ENCODE measurements at places on chromosomes 12 and 14.

DNA sequence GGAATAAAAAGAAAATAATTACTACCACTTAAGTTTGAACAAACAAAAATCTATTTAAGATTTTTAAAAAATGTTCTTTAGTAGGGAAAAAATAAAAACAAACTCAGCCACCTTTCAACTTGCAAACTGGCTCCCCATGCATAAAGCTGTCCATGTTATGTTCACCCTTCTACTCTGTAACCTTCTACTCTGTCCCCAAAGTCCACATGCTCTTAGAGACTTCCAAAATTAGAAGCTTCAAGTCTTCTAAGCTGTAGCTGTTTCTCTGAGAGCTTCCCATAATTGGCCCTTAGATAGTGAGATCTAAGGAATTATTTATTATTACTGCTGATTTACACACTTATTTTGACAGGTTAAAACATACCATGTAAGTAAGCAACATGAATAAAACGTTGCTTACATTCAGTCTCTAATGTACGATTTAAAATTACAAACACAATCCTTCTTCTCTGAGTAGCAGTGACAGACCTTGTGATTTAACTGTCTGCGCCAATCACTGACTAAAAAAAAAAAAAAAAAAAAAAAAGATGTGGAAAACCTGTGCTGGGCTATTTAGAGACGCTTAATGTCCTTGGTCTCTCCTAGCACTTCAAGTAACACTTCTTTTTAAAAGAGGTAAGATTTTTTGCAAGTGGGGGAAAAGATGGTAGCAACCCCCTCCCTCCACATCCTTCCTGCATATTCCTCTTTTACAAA lies 28.3 kb upstream of the GRIP1 start:
- DNase-seq, result no peak

DNA sequence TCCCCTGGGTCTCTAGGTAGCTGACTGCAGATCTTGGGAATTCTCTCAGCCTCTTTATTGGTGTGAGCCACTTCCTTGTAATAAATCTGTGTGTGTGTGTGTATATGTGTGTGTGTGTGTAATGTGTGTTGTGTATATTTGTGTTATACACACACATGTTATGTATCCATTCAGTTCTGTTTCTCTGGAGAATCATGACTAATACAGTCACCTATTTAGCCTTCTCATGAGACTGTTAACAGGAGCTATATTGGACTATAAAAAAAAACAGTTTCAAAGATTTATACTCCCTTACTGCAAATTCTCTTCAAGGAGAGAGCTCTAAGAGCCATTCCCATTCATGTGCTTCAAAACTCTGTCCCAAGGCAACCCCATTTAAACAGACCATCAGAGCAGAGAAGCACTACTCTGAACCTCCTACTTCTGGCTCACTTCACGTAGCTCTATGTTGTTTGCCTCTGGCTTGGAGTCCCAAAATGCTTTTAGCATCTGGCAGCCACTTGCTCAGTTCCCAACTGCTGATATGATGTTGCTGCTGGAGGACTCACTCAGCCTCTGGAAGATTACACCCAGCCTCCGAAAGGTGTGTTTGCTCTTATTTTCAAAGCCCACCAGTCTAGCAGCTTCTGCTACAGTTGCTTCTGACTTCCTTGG lies 48.7 kb upstream of the KITLG start:
- no peak for DNase-seq

DNA sequence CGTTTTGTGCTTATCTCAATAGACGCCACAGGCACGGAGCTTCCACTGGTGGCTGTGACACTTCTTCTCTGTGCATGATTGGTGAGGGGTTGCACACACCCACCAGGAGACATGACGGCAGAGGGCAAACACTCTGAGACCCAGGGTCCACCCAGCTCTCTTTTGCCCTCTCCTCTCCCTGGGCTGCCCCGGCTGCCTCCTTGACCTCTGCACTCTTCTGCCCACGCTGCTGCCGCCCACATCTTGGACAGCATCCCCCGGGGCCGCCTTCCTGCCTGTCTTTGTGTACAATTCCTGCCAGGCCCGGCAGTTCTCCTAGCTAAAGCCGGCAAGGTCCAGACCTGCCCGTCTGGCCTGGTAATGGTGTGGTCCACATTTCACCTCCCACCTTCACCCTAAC lies 44.7 kb downstream of the DPF3 start:
- DNase-seq, result no peak

GRCh38 chr14:55200651-55201050 lies 9.3 kb upstream of the DLGAP5 start:
- no peak for DNase-seq

DNA sequence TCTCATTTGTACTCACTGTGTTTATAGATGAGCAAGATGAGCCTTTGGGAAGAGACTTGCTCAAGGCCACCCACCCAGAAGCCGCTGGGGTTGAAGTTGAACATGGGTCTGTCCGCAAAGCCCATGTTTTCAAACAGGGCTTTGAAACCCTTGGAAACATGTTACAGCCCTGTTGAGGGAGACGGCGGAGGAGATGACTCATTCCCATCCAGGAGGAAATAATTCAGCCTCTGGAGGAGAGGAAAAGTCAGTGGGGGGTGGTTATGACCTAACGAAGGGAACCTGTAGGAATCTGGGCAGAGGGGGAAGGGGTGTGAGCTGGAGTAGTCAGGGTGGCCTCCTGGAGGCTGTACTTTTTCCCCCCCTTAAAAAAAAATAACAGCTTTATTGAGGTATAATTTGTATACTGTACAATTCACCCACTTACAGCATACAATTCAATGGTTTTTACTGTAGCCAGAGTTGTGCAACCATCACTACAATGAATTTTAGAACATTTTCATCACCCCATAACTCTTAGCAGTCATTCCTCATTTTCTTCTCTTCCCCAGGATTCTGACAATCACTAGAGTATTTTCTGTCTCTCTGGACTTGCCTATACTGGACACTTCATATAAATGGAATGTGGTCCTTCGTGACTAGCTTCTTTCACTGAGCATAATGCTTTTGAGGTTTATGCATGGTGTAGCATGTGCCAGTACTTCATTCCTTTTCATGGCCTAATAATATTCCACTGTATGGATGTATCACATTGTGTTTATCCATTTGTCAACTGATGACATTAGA lies 1.9 kb upstream of the RIN3 start:
- no peak for DNase-seq

GRCh38 chr12:82671673-82672195 lies 15.0 kb upstream of the TMTC2 start:
- DNase-seq, result no peak

GRCh38 chr14:74848768-74849167 lies 27.2 kb downstream of the PROX2 start:
- no peak for DNase-seq

DNA sequence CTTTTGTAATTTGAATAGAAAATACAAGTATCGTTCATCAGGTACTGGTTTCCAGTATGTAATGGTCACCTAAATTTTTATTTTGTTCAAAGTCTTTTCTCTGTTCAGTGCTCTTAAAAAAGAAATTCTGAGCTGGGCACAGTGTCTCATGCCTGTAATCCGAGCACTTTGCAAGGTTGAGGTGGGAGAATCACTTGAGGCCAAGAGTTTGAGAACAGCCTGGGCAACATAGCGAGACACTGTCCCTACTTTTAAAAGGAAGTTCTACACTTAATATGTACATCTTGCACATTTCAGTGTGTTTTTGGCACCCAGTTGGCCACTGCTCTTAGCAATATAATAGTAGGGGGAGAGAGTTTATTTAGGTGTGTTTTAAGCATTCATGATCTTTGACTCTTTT lies 27.9 kb downstream of the PCNX1 start:
- DNase-seq, result no peak

- no peak for DNase-seq
Measured at GRCh38 chr12:114209861-114210260, 196.1 kb downstream of the TBX5 start.

DNA sequence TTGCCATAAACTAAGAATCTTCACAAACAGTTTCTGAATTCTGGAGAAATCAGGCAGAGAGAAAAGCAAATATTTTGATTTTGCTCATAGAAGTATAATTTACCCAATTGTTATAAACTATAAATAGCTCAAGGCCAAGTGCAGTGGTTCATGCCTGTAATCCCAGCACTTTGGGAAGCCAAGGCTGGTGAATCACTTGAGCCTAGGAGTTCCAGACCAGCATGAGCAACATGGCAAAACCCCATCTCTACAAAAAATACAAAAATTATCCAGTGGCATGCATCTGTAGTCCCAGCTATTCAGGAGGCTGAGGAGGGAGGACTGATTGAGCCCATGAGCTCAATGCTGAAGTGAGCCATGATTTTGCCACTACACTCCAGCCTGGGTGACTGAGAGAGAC lies 19.6 kb upstream of the MMP19 start:
- no peak for DNase-seq

DNA sequence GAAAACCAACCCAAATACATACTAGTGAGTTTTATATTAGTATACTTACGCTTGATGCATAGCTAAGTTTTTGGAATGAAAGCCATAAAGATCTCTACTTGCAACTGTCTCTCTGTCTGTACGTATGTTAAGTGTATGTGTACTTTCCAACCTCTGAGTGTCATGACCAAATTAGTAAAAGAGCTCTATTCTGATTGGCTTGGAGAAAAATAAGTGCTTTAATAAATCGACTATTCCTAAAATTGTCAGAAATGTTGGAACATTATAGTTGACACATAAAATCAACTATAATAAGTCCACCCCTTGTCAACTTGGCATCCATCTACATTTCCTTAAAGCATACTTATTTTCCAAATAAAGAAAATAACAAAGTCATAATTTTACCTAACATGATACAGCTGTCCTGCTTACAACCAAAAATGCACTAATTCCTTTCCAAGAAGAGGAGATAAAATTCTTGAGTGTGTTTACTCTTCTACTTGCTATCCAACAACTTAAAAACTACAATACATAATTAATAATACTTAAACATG lies 507.4 kb upstream of the ATP2B1 start:
- DNase-seq, result no peak

DNA sequence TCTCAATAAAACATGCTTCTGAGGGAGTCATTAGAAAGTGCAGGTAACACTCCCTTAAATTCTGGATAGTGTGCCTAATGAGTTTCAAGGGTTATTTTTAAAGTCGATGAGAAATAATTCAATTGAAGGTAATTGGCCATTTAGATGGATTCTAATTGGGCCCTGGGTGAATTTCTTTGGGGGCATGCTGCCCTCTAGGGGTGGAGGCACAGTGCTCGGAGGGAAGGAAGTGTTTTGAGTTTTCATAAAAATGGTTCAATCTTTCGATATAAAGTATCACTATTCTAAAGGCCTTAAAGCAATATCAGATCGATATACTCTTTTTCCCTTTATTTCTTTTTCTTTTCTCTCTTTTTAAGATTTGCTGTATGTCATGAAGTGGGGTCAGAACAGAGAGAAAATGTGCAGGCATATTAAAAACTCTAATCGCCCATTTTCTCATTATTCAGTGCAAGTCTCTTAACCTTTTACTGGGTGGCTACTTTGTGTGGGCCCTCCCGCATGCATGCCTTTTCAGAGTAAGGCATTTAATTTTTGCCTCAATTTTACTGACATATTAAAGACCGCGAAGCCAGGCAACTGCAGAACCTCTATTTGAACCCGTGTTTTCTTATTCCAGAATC lies 25.5 kb downstream of the NKX2-8 start:
- no peak for DNase-seq

DNA sequence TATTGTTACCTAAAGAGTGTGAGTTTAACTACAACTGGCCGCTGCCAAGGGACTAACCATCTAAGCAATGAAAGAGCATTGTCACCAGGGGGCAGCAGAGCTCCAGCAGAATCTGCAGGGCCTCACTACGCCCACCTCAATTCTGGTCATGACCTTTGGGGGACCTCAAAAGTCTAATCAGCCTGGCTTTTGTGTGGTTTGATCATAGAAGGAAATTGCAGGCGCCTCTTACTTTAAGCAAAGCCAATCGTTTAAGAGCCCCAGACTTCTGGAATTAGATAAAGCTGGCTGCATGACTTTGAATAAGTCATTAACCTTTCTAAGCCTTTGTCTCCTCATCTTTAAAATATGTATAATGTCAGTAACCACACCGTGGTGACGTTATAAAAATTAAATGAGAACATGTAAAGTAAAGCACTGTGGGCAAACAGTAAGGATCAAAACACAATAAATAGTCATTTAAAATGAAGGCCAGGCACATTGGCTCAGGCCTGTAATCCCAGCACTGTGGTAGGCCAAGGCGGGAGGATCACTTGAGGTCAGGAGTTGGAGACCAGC lies 58.6 kb downstream of the TBX3 start:
- DNase-seq, result no peak

GRCh38 chr14:104169005-104169698 lies 30.8 kb downstream of the KIF26A start:
- no peak for DNase-seq

GRCh38 chr12:6540181-6540877 lies 6.0 kb downstream of the GAPDH start:
- DNase-seq, result no peak

GRCh38 chr12:69196302-69197288 lies 42.8 kb upstream of the CPSF6 start:
- no peak for DNase-seq

GRCh38 chr14:83559721-83560120 lies 1970.2 kb upstream of the FLRT2 start:
- DNase-seq, result no peak

GRCh38 chr12:30905463-30906009 lies 21.0 kb upstream of the TSPAN11 start:
- DNase-seq, result no peak

GRCh38 chr12:92049403-92049802 lies 96.2 kb downstream of the BTG1 start:
- DNase-seq, result no peak

DNA sequence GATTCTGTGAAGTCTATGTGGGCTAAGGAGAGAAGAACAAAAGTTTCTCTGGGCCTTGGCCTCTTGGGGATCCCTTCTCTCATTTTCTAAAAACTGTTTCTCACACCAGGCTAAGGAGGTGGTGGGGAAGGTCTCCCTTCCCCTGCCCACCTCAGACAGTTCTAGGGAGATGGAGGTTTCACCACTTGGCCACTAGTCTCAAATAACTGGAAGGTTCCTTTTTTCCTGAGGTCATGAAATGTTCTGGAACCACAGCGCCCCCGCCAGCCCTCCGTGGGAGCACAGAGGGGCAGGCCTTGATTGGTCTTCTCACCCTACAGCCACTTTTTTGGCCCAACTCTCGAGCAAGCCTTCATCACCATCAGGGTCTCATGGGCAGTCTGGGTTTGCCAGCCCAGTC lies 12.6 kb downstream of the C12orf43 start:
- DNase-seq, result no peak

- no peak for DNase-seq
Measured at GRCh38 chr14:44828023-44828422, 133.7 kb downstream of the KLHL28 start.

DNA sequence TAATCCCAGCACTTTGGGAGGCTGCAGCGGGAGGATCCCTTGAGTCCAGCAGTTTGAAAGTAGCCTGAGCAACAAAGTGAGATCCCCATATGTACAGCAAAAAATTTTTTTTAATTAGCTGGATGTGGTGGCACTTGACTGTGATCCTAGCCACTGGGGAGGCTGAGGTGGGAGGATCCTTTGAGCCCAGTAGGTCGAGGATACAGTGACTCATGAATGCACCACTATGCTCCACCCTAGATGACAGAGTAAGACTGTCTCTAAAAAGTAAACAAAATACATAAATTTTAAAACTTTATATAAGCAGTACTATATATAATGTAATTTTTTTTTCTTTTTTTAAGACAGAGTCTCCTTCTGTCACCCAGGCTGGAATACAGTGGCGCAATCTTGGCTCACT lies 115.4 kb downstream of the ESR2 start:
- no peak for DNase-seq

- no peak for DNase-seq
Measured at GRCh38 chr12:119180380-119181040, 1.8 kb downstream of the HSPB8 start.

GRCh38 chr14:39841088-39841487 lies 408.9 kb upstream of the FBXO33 start:
- no peak for DNase-seq

Data from T-helper 9 cell (primary cell).